Adipose tissue (tissue), 3 donors: ENCODE measurements at places on chromosomes 1 and 21. TPM values are rescaled to one million over a fixed set of nuclear protein-coding genes. Genes with fewer than 3 reads are reported as not detected.

The KCNQ4 gene
- 0.88 TPM for polyA plus RNA-seq

The AXDND1 gene
- polyA plus RNA-seq = not detected

The CASZ1 gene
- 3.0 TPM for polyA plus RNA-seq

The FCRL4 gene
- not detected for polyA plus RNA-seq

The CRNN gene
- polyA plus RNA-seq = 5.0 TPM

The CRYBG2 gene
- polyA plus RNA-seq = not detected

The RGSL1 gene
- polyA plus RNA-seq = not detected
